GM23338 (cell line): ENCODE measurements at places on chromosomes 12 and 14.

GRCh38 chr14:74913986-74914573 is 9.0 kb downstream of the RPS6KL1 start:
- H3K27ac ChIP-seq, result no peak overlapping the region
- DNase-seq, result peak; percentile 78
- H3K36me3 ChIP-seq, result no peaks in the 10 kb centered on the region

GRCh38 chr14:99764222-99764706 is 28.9 kb upstream of the EML1 start:
- no peak overlapping the region for H3K4me3 ChIP-seq
- H3K4me1 ChIP-seq, result no peaks in the 10 kb centered on the region; the same call in 1 of the 2 replicates
- no peaks in the 10 kb centered on the region for H3K36me3 ChIP-seq

- DNase-seq, result peak; percentile 93
- peaks cover 34% of the 10 kb centered on the region for H3K27me3 ChIP-seq
- H3K27ac ChIP-seq, result no peak overlapping the region
- H3K36me3 ChIP-seq, result no peaks in the 10 kb centered on the region
- peaks cover 4% of the 10 kb centered on the region; the same call in 1 of the 2 replicates for H3K4me1 ChIP-seq
Measured at GRCh38 chr12:53159195-53159839, 21.2 kb upstream of the ZNF740 start.

- H3K27me3 ChIP-seq, result no peaks in the 10 kb centered on the region
- no peak overlapping the region for H3K27ac ChIP-seq
- no peaks in the 10 kb centered on the region for H3K36me3 ChIP-seq
- no peak for DNase-seq
- H3K4me1 ChIP-seq, result no peaks in the 10 kb centered on the region
Measured at GRCh38 chr14:75372260-75372659, 55.6 kb upstream of the JDP2 start.

DNA sequence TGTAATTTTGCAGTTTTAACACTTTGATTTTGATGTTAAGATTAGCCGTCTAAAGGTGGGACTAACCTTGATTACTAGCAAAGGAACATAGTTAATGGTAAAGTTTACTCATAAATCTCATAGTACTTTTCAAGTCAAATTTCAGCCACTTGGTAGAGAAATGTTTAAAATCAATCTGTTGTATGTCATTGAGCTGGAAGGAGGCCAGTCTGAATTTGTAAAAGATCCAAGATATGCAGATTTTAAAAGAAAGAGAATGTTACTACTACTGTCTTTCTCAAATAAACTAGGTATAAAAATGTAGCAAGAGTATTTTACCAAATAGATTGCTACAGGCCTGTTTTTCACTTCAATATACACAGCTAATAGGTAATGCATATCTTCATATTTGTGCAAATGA is 600.8 kb upstream of the SEL1L start:
- H3K27me3 ChIP-seq, result no peaks in the 10 kb centered on the region
- H3K4me3 ChIP-seq, result no peak overlapping the region
- DNase-seq, result no peak

- H3K4me3 ChIP-seq, result no peak overlapping the region
- no peaks in the 10 kb centered on the region for H3K27me3 ChIP-seq
- H3K36me3 ChIP-seq, result no peaks in the 10 kb centered on the region
- H3K4me1 ChIP-seq, result no peaks in the 10 kb centered on the region
Measured at GRCh38 chr12:6033546-6033945, 88.5 kb upstream of the ANO2 start.

DNA sequence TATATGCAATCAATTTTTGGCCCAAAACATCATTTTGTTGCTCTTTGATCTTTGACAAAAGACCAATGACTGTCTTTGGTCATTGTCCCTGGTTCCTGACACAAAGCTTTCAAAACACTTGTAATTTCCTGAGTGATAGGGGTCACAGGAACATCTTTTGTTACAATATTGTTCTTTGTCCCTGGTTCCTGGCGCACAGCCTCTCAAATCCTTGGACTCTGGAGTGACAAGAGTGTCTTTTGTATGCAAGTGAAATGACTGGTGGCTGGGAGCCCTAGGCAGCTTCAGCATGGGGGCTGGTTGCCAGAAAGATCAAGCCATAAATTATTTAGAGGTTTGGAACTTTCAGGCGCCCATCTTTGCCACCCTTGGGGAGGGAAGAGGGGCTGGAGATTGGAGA is 53.9 kb downstream of the DNAH10 start:
- no peaks in the 10 kb centered on the region for H3K27me3 ChIP-seq
- H3K36me3 ChIP-seq, result no peaks in the 10 kb centered on the region
- H3K27ac ChIP-seq, result no peak overlapping the region
- H3K4me3 ChIP-seq, result no peak overlapping the region
- DNase-seq, result no peak

- H3K27ac ChIP-seq, result no peak overlapping the region
- DNase-seq, result no peak
- H3K36me3 ChIP-seq, result no peaks in the 10 kb centered on the region; the same call in 1 of the 2 replicates
- no peaks in the 10 kb centered on the region for H3K4me1 ChIP-seq
- no peak overlapping the region for H3K4me3 ChIP-seq
Measured at GRCh38 chr12:116551952-116552772, 7.0 kb upstream of the MAP1LC3B2 start.

- H3K4me1 ChIP-seq, result peaks cover 16% of the 10 kb centered on the region
- no peak overlapping the region for H3K27ac ChIP-seq
- peak overlapping the region; percentile 65; the same call in 1 of the 2 replicates for H3K4me3 ChIP-seq
- no peak for DNase-seq
- peaks cover 32% of the 10 kb centered on the region for H3K27me3 ChIP-seq
Measured at GRCh38 chr14:95320955-95321600, 1.4 kb upstream of the CLMN start.

- no peak overlapping the region for H3K4me3 ChIP-seq
- H3K4me1 ChIP-seq, result no peaks in the 10 kb centered on the region
- H3K27me3 ChIP-seq, result no peaks in the 10 kb centered on the region
- no peak overlapping the region for H3K27ac ChIP-seq
- H3K36me3 ChIP-seq, result no peaks in the 10 kb centered on the region
- DNase-seq, result no peak
Measured at GRCh38 chr12:68416826-68417225, 84.7 kb upstream of the MDM1 start.

DNA sequence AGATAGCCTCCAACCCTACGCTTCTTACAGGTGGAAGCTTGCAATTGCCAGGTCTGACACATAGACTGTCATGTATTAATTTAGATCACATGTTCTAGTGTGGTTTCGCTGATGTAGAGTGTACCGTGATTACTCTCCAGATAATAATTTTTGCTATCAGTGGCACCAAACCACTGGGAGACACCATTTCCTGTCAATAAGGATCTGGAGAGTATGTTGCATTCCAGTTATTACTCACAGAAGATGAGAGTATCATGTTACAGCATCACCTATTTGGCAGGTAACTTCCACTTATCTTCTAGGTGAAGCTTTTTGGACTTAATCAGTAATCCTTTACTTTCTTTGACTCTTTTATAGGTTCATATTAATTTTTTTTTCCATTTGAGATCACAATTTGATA is 147.2 kb downstream of the HELB start:
- H3K4me3 ChIP-seq, result no peak overlapping the region
- H3K27ac ChIP-seq, result no peak overlapping the region
- peaks cover under 1% of the 10 kb centered on the region; the same call in 1 of the 2 replicates for H3K36me3 ChIP-seq
- DNase-seq, result no peak

DNA sequence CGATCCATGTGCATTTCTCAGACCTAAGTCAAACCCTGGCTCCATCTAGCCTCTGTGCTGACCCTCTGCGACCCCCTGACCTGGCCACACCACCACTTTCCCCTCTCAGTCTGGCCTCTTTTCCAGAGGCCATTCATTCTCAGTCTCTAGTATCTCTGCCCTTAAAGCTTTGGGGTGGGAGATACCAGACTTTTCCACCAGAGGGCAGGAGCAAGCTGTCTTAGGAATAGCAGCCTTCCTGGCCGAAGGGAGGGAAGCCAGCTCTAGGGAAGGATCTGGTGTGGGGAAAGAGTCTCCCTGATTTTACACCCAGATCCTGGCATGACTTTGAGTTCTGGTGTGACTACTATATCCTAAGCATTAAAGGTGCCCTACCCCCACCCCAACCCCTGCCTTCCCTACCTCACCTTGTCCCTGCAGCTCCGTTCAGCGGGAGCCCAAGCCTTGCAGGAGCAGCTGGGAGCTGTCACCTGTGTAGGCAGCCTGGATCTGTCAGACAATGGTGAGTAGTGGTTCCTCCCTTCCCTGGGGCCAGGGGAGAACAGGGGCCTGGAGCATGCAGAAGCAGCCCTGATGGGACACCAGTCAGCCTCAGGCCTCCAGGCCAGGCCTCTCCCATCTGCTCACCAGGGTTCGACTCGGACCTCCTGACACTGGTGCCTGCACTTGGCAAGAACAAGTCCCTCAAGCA is 6.6 kb downstream of the CARMIL3 start:
- no peak overlapping the region for H3K27ac ChIP-seq
- peak; percentile 93 for DNase-seq
- H3K27me3 ChIP-seq, result no peaks in the 10 kb centered on the region
- H3K36me3 ChIP-seq, result no peaks in the 10 kb centered on the region
- no peak overlapping the region for H3K4me3 ChIP-seq
- no peaks in the 10 kb centered on the region for H3K4me1 ChIP-seq

DNA sequence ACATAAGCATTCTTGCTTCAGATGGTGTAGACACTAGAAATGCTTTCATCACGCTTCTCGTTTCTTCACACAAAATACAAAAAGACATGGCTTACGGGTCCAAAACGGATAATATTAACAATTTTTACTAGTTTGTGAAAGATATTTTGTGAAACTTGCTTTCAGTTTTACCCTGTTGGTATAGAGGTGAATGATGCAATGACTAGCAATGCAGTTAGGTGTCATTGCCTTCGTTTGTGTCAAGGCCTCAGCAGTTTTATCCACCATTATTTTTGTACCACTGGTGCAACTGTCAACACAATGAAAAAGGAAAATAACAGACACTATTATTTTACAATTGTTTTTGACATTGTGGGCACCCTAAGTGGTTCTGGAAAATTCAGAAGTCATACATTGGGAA is 323.0 kb downstream of the FLRT2 start:
- no peak overlapping the region for H3K4me3 ChIP-seq
- H3K27me3 ChIP-seq, result no peaks in the 10 kb centered on the region
- no peak overlapping the region for H3K27ac ChIP-seq
- H3K4me1 ChIP-seq, result no peaks in the 10 kb centered on the region
- no peaks in the 10 kb centered on the region for H3K36me3 ChIP-seq

GRCh38 chr12:94109160-94109559 is 39.2 kb upstream of the PLXNC1 start:
- DNase-seq, result no peak

DNA sequence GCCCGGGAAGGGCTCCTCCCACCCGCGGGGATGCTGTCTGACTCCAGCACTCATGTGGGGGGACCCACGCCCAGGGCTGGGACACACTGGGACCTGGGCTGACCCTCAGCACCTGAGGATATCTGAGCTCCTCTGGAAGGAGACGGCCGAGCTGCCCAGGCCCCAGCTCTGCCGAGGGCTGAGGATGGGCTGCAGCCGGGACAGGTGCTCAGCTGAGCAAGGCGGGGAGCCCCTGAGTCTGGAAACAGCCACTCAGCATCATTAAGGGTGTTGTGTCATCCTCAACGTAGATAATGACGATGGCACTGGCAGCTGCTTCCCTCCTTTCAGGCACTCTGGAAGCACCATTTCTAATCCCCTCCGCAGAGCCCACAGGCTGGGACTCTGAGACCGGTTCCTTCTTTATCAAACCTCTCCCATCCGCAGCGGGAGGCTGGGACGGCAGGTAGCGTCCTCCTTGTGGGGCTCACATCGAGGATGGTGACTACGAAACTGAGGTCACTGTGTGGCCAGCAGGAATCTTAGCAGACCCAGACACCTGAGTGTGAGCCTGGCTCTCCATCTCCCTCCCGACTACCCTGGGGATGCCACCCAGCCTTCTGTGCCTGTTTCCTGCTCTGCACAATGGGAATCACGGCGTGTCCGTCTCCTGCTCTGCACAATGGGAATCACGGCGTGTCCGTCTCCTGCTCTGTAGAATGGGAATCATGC is 26.7 kb upstream of the SFSWAP start:
- no peaks in the 10 kb centered on the region for H3K27me3 ChIP-seq
- DNase-seq, result no peak
- no peak overlapping the region for H3K27ac ChIP-seq
- no peak overlapping the region for H3K4me3 ChIP-seq
- H3K36me3 ChIP-seq, result no peaks in the 10 kb centered on the region

DNA sequence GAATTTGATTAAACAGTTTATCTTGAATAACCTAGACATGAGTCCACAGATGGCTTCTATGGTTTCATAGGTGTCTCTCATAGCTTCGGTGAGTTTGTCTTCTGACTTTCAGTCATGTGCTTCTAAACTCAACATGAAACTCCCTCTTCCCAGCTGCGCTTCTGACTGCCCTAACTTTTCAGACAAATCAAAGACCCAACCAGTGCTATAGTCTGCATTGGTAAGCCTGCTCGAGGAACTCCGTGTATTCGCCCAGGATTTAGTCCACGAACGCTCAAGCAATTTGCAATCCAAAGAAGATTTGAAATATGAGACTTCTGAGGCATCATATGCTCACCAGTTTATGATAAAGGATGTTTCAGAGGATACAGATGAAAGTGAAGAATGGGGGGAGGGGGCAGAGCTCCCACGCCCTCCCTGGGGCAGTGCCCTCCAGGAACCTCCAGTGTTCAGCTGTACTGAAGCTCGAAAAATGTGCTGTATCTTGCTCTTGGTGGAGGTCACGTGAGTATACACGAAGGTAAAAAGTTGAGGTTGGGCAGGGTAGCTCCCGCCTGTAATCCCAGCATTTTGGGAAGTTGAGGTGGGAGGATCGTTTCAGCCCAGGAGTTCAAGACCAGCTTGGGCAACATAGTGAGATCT is 5.2 kb upstream of the RILPL2 start:
- no peak overlapping the region for H3K27ac ChIP-seq
- peaks cover 11% of the 10 kb centered on the region for H3K4me1 ChIP-seq
- DNase-seq, result no peak
- H3K4me3 ChIP-seq, result no peak overlapping the region

GRCh38 chr14:64417771-64418125 is 29.6 kb downstream of the MTHFD1 start:
- no peaks in the 10 kb centered on the region for H3K27me3 ChIP-seq
- no peaks in the 10 kb centered on the region for H3K4me1 ChIP-seq
- H3K4me3 ChIP-seq, result no peak overlapping the region
- no peak overlapping the region for H3K27ac ChIP-seq
- no peak for DNase-seq

GRCh38 chr14:50775357-50775756 is 55.6 kb downstream of the NIN start:
- H3K36me3 ChIP-seq, result no peaks in the 10 kb centered on the region
- H3K27ac ChIP-seq, result no peak overlapping the region
- no peaks in the 10 kb centered on the region for H3K27me3 ChIP-seq
- no peak overlapping the region for H3K4me3 ChIP-seq

DNA sequence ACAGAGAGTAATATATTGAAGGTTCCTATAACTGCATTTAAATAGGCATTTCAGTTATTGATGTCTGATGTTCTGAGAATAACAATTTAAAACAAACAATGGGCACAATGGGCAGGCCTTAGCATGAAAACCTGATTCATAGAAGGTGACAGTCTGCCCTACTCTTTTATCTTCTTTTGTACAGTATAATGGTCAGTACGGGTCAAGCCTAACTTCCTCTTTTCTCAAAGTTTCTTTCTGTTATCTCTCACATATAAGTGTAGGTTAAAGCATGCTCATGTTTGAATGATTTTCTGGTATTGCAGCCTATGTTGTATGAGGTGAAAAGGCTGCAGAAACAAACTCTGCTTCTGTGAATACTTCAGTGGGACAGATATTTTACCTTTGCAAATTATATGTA is 14.2 kb downstream of the FKBP3 start:
- no peak for DNase-seq
- H3K36me3 ChIP-seq, result peaks cover 53% of the 10 kb centered on the region
- no peak overlapping the region for H3K4me3 ChIP-seq
- no peak overlapping the region for H3K27ac ChIP-seq
- no peaks in the 10 kb centered on the region for H3K4me1 ChIP-seq
- no peaks in the 10 kb centered on the region for H3K27me3 ChIP-seq
